ENCODE measurements at places on chromosomes 3 and 15. TPM values are rescaled to one million over a fixed set of nuclear protein-coding genes. Genes with fewer than 3 reads are reported as not detected.

DNA sequence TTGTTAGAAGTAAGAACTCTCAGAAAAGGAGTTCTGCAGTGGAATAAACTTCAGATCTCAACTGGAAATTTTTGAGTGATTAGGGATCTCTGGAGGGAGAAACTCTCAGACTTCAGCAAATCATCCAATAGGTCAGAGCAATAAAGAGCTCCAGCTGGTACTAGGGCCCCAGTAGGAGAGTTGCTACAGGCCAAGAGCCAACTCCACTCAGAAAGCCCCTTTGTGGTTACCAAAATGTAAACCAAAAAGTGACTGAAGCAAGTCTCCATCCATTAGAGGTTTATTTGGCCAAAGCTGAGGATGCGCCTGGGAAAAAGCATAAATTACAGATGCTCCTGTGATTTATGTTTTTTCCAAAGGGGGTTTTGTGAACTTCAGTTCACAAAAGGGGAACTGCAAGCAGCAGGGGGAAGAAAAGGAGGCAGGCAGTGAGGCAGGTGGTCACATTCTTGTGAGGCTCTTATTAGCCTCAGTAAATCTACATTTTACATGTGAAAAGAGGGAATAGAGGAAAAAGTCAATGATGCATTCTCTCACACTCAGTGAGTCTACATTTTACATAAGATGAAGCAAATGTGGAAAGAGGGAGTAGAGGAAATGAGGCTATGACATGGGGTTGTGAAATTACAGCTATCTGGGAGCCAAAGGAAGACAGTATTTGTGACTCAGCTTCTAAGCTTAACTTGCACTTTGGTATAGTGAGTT lies 92.4 kb upstream of the DAZL start:
- peak; percentile 3 for DNase-seq

The CMTM6 gene
- total RNA-seq: 75.1 TPM

DNA sequence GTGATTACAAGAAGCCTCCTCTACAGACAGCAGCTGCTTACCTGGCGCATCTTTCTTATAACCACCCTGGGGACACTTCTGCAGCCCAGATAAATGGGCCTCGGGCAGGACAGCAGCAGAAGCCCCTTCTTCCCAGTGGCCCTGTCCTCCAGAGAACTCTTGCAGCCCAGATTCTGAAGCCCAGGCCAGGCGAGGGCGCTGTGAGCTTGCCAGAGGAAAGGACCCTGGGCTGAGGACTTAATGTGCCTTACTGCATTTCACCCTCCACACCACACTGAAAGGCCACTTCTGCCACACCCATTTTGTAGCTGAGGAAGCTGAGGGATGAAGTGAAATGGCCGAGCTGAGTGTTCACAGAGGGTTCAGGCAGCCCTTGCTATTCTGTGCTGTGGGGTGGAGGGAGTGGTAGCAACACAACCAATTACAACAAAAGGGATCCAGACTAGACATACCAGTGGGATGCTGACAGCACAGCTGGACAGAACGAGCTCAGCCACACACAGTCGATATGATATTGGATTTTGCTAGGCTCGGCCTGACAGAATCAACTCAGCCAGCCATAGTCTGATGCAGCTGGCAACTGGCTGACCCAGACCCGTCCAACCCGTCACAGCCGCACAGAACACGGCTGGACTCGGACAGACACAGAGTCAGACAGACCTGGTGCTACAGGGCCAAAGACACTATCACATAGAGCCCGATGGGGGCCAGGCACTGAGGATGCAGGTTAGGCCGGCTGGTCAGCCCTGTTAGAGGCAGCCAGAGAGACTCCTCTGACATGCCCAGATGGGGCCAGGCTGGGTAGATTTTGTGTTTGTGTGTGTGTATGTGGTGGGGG lies 7.3 kb downstream of the ACOX2 start:
- no peak for DNase-seq

The C3orf49 gene
- total RNA-seq: not detected

The ACTRT3 gene
- total RNA-seq: 1.7 TPM

- DNase-seq: no peak
Observed at GRCh38 chr15:79673416-79674123, 223.2 kb downstream of the MTHFS start.

DNA sequence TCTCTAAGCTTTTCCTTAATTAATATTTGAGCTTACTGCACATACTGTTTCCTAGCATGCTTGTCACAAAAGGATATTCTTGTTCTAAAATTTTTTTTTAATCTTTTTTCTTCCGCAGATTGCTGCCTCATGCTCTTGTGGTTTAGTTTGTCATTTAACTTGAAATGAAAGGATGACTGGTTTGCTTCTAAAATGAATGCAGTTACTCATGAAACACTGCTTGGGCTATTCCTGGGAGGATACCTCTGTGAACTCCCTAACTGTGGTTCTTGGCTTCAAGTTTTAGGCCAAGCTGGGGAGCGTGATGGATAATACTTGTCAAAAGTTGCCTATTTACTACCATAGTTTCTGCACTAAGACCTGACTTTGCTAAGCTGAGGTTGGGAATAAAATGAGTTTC lies 64.0 kb downstream of the USP13 start:
- DNase-seq: no peak

DNA sequence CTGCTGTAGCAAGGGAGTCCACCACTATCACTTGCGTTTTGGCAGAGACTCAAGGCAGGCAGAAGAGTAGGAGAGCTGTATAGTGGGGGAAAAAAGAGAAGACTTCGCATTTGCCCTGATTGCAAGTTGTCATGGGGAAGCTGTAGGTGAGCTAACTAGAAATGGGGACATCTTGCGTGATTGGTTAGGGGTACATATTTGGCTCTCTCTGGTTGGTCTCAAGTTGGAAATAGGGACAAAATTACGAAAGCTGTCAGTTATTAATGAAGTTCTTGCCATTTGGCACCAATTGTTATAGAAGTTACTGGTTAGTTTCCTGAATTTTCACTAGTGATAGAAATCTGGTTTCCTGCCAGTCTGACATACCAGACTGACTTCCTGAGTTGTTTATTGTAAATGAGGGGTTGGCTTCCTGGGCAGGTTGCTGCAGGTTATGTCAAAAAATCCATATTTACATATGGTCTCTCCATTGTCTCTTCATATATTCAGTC lies 8.2 kb upstream of the SENP7 start:
- DNase-seq: no peak

The ITIH4 gene
- total RNA-seq: 10.1 TPM

GRCh38 chr15:78079298-78080087 lies 2.0 kb upstream of the TBC1D2B start:
- no peak for DNase-seq

DNA sequence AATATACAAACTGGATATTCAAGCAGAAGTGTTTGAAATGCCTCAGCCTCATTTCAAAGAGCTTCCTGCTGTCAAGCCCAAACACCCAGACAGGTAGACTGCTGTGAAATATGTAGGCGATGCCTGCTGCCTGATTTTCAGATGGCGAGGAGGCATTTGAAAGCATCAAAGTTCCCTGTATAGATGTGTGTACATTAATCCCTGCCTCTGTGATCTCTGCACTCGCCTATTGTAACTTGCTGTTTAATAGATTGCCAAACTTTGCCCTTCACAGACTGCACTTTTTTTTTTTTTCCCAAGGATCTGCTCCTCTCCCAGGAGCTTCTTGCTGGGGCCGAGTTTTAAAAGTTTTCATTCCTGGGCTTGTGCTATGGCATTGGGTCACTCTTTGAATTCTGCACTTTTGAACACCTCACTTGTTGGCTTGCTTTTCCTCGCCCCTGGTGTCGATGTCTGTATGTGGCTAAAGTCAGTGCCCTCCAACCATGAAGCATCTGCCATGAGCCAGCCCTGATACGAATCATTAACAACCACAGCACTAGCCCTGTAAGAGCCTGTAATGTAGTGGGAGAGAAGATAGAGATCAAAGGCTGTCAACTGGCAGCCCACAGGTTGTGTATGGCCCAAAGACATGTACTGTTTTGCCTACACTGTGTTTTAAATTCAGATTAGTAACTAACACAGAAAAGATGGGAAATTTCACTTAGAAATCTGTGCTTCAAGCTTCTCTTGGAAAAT lies 287.6 kb upstream of the ICE2 start:
- DNase-seq: no peak

- no peak for DNase-seq
Observed at GRCh38 chr3:102400766-102401165, 34.0 kb upstream of the ZPLD1 start.

All from tongue (tissue), 3 donors.